ENCODE measurements at places on chromosomes 7 and 10.

DNA sequence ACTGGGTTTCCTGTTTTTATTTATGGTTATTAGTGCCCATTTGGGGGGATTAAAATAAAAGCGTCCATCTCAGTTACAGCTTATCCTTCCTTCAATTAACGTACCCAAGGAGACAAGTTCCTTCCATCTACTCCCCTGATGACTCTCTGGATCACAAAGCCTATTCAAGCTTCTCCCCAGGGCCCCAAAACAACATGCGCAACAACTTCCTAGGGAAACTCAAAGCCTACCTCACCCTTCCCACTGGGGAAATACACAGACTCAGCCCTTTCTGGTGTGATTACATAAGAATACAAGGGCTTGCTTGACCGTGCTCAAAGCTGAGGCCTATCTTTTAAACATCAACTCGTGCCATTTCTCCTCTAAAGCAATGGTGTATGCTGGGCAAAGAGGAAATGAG is 112.4 kb downstream of the CDK6 start:
- no peak for DNase-seq

- no peak for DNase-seq
Observed at GRCh38 chr7:80636709-80637108, 1.7 kb upstream of the CD36 start.

DNA sequence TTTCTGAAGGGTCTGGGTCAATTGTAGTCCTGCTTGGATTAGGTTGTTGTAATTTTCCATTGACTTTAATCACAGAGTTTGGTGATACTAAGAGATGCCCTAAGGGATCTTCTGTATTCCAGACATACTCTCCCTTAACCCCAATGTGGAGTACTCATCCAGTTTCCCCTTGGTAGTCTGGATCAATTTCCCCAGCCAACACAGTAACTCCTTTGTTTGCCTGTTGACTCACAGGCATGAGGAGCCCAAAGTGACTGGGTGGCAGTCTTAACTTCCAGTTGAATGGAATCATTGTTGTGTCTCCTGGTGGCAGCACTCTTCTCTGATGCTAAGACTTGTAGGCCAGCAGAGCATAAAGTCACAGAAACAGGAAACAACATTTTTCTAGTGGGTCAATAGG is 41.5 kb upstream of the PIK3CG start:
- DNase-seq: no peak

- no peak for DNase-seq
Observed at GRCh38 chr7:29421010-29421956, 142.4 kb upstream of the PRR15 start.

GRCh38 chr7:4753598-4754432 is 21.6 kb upstream of the AP5Z1 start:
- peak; percentile 92 for DNase-seq

DNA sequence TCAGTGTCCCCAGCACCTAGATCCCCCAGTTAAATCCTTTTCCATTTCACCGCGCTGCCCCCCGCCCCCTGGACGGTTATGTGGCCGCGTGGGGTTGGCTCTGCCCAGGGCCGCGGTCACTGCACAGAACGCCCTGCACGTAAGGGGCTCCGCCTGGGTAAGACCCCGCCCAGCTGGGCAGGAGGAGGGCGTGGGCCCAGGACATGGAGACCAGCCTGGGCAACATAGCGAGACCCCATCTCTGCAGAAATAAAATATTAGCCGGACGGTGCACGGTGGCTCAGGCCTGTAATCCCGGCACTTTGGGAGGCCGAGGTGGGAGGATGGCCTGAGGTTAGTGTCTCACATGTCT is 650 bp upstream of the ZFAND2A start:
- DNase-seq: no peak

- DNase-seq: no peak
Observed at GRCh38 chr10:53997953-53998352, 803.1 kb downstream of the PCDH15 start.

DNA sequence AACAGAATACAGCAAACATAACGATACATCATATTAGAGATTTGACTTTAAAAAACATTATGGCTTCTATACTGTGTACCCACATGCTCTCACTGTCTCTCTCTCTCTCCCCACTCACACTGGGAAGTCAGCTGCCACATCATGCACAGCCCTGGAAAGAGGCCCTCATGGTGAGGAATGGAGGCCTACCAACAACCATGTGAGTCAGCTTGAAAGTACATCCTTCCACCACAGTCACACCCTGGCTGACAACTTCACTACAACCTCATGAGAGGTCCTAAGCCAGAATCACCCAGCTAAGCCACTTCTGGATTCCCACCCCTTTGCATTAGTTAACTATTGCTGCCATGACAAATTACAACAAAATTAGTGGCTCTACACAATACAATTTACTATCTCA is 23.3 kb upstream of the GPR22 start:
- DNase-seq: no peak

- no peak for DNase-seq
Observed at GRCh38 chr7:25985196-25985595, 166.8 kb upstream of the NFE2L3 start.

DNA sequence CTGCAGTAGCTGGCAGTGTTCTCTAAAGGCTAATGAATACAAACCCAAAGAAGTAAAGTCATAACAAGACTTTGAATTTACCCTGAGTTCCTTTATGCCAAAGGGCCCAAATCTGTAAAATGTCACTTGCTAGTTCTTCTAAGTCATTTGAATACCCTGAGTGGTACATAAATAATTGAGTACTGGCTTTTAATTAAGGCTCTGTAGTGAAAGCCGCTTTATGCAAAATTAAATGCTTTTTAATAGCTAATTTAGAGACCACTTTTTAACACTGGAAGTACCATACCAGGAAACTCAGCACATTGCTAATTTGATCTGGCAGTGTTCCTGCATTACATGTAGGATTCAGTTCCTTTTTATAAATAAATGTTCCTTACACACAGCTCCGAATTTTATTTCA is 24.0 kb upstream of the TSPAN13 start:
- DNase-seq: no peak

DNA sequence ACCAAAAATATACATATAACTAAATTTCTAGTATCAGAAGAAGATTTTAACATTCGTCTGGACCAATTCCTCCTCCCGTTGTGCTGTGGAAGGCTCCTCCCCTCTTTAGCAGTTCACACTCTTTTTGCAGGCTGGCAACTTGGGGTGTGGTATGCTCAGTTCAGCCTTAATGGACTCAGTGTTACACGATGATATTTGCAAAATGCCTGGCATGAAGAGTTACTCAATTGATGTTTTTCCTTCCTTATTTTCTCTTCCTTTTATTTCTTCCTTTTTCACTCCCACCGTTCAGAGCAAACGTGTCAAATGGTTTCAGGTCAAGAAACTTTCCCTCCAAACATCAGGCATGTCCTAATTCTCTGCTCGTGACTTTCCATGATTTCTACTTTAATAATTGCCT is 248.3 kb downstream of the PHF14 start:
- no peak for DNase-seq

GRCh38 chr10:127129104-127129503 is 67.3 kb downstream of the INSYN2A start:
- DNase-seq: no peak

- no peak for DNase-seq
Observed at GRCh38 chr7:82530361-82530760, 86.8 kb upstream of the CACNA2D1 start.

GRCh38 chr7:124930655-124931597 is 1.3 kb upstream of the POT1 start:
- DNase-seq: no peak

DNA sequence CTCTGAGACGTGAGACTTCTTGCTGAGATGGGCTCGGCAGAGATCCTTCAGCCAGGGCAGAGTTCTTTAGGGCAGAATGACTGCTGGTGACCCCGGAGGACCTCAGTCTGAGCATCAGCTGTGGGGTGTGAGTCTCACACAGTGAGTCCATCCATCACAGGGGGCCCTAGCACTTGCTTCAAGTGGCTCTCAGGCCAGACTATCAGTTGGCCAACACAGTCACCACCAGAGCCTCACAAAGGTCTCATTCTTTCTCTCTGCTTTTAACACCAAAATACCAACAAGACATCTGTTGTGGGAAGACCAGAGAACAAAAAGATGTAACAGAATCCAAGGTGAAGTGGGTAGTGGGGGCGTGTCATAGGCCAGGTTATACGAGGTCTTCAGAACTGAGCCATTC is 345.6 kb upstream of the NRP1 start:
- no peak for DNase-seq

- DNase-seq: no peak
Observed at GRCh38 chr10:15124908-15125307, 27.8 kb downstream of the RPP38 start.

DNA sequence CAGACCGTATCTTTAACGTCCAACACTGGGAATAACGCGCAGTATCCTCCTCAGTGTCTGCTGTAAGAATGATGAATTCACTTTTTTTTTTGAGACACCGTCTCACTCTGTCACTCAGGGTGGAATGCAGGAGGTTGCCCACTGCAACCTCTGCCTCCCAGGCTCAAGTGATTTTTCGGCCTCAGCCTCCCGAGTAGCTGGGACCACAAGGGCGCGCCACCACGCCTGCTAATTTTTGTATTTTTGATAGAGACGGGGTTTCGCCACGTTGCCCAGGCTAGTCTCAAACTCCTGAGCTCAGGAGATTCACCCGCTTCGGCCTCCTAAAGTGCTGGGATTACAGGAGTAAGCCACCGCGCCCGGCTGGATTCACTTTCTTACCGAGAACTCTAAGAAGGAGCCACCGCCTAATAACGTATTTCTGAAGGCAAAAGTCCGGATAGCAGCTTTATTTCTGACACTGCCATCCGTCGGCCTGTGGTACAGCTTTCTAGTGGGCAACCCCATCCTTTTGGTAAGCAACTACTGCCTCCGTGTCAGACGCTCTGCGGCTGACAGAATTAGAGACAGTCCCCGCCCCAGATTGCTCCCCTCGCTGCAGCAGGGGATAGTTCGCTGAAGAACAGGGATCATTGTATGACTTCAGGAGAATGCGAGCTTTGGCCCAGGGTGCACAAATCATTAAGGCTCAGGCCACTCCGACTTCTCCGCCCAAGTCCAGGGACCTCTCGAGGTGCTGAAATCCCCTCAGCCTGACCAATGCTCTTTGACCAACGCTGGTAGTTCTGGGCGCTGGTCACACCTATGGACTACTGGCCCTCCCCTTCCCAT is 662 bp downstream of the POLR3A start:
- DNase-seq: no peak

- no peak for DNase-seq
Observed at GRCh38 chr7:35630024-35630972, 64.6 kb downstream of the HERPUD2 start.

DNA sequence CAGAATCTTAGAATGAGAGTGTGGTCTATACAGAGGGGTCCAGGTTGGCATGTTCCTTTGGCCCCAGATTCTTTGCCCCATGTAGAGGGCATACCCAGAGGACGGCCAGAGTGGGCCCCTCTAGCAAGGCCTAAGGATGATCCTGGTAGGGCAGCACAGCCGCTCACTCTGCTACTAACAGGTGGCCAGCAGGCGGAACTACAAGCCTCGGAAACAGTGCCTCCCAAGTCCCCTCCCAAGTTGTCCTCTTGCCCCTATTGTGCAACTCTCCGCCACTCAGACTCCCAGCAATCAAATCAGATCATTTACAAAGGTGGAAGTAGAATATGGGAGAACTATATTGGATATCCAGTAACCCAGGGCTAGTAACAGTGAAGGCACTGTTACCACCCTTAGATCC is 107.4 kb downstream of the STRA8 start:
- DNase-seq: no peak

GRCh38 chr7:17506095-17506494 is 207.6 kb downstream of the AHR start:
- DNase-seq: no peak

- no peak for DNase-seq
Observed at GRCh38 chr7:72437061-72437585, 25.0 kb upstream of the CALN1 start.

- DNase-seq: no peak
Observed at GRCh38 chr7:134685250-134685649, 38.6 kb downstream of the BPGM start.

DNA sequence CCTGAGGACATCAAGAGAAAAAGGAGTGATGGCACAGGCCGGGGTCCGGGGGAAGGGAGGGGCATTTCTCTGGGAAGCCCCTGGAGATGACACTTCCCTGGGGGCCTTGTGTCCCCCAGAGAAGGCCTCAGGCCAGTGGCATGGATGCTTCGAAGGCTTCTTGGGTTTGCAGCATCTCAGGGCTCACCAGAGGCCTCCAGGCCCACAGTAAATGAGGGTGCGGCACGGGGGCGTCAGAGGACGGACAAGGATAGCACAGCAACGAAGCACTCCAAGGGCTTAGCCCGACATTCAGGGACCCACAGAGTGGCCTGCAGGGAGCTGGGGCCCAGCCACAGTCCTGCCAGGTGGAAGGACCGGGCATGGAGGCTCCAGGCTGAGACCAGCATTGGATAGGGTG is 71.6 kb downstream of the ADARB2 start:
- no peak for DNase-seq

DNA sequence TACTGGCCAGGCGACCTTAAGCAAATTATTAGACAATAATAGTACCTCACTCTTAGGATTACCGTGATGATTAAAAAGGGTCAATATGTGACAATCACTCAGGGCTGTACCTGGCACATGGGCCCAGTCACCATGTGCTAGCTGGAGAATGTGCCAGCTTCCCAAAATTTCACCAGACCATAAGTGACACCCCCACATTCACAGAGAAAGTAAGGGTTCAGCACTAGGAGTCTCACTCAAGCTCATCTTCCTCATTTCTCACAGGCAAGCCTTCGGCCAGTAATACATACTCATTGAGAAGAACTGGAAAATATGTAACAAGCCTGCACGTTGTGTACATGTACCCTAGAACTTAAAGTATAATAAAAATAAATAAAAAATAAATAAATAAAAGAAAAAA is 22.4 kb upstream of the C10orf71 start:
- DNase-seq: no peak

DNA sequence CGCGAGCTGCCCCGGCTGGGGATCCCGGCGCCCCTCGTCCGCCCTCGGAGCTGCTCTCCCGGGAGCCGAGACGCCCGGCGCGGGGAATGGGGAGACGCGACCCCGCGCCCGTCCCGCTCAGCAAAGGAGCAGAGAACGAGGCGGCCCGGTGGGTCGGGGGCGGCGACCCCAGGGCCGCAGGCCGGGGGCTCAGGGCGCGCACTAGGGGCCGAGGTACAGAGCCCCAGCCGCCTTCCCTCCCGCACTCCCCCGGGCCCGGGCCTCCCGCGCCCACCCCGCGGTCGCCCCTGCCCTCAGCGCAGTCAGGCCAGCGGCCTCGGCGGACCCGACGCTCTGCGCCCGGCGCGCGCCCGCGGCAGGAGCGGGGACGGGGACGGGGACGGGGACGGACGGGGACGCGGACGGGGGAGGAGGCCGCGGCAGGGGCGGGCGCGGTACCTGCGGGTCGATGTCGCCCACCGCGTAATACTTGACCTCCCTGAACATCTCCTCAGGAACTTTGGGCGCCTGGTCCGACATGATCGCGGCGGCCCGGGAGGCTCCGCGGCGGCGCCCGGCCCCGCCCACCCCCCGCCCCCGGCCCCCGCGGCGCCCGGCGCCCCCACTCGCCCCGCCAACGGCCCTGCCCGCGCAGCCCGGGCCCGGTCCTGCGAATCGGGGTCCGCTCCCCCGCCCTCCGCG is 373 bp downstream of the PAXIP1 start:
- peak; percentile 24 for DNase-seq

GRCh38 chr7:47571331-47572093 is 10.4 kb downstream of the TNS3 start:
- DNase-seq: no peak

- DNase-seq: peak; percentile 1
Observed at GRCh38 chr10:46543466-46544377, 12.7 kb downstream of the GPRIN2 start.

GRCh38 chr10:132520177-132520811 is 17.3 kb upstream of the INPP5A start:
- no peak for DNase-seq
